Heart left ventricle (tissue), 16 donors: ENCODE measurements at places on chromosomes 6 and 20.

GRCh38 chr6:90107371-90107770 is 189.3 kb downstream of the BACH2 start:
- DNase-seq = no peak

- no peak for DNase-seq
Observed at GRCh38 chr6:167951781-167952511, 45.5 kb upstream of the KIF25 start.

DNA sequence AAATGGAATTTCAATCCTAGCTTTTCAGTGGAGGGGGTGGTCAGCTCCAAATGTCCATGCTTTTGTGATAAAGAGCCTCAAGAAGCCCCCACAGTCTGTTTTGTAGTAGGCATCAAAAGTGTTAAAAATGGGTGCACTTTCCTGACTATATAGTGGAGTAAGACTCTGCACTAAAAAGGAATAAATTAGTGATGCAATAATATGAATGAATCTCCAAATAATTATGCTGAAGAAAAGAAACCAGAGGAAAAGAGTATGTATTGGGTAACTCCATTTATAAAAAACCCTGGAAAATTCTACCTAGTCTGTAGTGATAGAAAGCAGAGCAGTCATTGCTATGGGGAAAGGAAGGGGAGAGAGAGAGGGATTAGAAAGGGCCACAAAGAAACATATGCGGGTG is 310.4 kb upstream of the SUPT3H start:
- DNase-seq = no peak

DNA sequence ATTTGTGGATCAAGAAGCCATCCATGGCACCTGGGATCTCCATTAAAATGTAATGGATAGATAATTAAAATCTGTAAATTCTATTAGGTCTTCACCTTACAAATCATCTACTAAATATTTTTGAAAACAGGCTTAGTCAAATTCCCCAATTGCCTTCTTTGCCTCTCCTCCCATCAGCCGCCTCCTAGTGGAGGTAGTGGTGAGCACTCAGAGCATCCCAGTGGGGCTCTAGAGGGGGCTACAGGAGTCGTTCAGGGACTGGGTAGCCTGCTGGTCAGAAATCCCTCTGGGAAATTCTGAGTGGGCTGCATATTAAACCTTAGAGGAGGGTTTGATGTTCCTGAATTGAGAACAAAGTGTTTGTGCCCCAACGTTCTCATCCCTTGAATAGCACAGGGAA is 20.8 kb upstream of the PAX1 start:
- no peak for DNase-seq

DNA sequence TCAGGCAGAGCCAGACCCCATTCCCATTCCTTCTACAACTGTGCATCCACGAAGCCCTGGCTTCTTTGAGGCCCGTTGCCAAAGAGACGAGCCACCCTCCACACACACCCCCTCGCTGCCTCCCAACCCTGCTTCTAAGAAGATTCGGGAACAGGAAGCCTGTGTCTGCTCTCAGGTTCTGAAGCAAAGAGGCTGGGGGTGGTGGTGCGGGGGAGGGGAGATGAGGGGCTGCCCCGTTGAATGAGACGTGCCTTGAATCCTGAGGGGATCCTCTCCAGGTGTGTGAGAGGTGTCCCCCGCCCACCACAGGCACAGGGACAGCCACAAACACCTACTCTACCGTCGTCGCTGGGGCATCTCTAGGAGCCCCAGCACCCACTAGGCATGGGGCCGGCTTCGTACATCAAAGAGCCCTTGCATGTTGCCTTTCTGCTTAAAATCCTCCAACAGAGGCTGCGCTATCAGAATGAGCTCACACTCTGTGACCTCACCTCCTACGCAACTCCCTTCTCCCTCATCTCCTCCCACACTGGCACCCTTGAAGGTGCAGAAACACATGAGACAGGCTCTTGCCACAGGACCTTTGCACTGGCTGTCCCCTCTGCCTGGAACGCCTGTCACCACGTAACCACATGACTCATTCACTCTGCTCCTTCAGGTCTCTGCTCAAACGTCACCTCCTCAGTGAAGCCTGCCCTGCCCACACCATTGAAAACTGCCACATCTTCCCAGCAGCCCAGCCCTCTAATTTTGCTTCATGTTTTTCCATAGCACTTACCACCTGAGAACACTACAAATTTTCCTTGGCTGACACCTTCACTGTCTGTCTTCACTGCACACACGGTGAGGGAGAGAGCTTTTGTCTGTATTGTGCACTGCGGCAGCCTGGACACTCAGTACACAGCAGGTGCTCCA is 58.5 kb downstream of the PREX1 start:
- no peak for DNase-seq

DNA sequence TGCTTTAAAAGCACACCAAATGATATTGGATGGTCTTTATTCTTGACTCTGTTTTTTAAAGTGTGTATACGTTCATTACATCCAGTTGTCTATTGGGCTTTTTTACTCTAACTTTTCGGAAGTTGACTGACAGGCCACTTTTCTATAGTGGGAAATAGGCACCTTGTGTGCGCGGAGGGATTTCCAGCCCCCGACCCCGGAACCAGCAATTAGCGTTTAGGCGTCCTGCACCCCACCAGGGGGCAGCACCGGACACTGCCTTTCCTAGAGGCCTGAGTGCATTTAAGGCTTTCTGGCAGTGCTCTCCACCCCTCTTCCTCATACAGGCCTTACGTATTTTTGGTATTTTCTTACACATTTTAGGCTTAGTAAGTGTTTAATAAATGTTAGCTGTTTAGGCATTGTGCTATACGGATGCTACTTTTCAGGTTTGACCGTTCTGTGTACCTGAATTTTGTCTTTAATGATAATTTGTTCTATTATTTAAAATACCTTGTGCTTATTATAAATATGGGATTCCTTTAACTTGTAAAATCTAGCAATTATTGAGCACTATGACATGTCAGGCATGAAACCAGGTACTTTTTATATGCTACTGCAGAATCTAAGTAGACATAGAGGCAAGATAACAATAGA is 231.8 kb downstream of the BCKDHB start:
- peak; percentile 67 for DNase-seq

- DNase-seq = no peak
Observed at GRCh38 chr20:8144282-8145245, 12.5 kb downstream of the PLCB1 start.

GRCh38 chr6:57113105-57113504 is 23.1 kb downstream of the ZNF451 start:
- no peak for DNase-seq

DNA sequence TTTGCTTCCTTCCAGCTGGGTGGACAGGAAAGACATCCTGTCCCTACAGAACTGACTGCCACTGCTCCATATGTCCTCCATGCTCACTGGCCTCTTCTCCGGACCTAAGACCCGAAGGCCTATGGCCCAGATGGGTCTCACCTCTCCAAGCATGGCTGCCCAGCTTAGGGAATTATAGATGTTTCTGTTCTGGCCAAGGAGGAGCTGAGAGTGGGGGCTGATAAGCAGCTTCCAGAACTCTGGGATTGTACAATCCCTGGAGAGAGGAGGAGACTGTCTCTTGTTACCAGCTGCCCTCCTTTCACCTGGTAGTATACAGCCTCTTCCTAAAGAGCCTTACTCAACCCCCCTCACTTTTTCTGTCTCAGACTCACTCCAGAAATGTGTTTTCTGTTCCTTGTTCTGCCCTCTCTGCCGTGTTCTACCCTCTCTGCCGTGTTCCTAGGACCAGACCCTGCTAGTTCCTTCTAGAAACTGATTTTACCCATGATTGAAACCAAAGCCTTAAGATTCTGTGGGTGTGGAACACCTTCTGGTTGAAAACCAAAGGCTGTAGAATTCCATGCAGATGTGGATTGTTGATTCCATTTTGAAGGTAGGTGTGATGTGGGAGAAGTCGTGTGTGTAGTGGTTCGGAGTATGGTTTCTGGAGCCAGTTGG is 28.7 kb downstream of the ANKS1A start:
- DNase-seq = no peak

GRCh38 chr6:132907914-132908313 is 93.5 kb downstream of the RPS12 start:
- no peak for DNase-seq

- no peak for DNase-seq
Observed at GRCh38 chr20:36549628-36549941, 8.3 kb downstream of the MYL9 start.

DNA sequence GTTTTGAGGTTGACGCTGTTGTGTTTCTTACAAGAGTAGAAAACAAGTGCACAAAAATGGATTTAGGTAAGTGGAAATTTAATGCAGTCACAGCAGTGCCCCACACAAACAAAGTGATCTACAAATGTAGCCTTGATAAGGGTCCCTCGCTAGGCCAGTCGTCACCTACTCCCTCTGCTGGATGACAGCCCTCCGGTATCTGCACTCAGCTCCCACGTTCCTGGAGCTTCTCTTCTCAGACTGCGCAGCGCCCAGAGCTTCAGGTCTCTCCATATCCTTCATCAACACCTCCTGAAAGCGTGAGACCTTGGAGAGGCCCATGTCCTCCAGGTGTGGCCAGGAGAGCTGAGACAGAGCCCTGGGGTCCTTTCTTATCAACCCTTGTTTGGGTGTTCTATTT is 58.3 kb upstream of the MAP3K4 start:
- DNase-seq = no peak

- peak; percentile 66 for DNase-seq
Observed at GRCh38 chr20:63787302-63787701, 43.8 kb downstream of the ZBTB46 start.

- DNase-seq = no peak
Observed at GRCh38 chr20:227439-228105, 514 bp downstream of the DEFB129 start.

DNA sequence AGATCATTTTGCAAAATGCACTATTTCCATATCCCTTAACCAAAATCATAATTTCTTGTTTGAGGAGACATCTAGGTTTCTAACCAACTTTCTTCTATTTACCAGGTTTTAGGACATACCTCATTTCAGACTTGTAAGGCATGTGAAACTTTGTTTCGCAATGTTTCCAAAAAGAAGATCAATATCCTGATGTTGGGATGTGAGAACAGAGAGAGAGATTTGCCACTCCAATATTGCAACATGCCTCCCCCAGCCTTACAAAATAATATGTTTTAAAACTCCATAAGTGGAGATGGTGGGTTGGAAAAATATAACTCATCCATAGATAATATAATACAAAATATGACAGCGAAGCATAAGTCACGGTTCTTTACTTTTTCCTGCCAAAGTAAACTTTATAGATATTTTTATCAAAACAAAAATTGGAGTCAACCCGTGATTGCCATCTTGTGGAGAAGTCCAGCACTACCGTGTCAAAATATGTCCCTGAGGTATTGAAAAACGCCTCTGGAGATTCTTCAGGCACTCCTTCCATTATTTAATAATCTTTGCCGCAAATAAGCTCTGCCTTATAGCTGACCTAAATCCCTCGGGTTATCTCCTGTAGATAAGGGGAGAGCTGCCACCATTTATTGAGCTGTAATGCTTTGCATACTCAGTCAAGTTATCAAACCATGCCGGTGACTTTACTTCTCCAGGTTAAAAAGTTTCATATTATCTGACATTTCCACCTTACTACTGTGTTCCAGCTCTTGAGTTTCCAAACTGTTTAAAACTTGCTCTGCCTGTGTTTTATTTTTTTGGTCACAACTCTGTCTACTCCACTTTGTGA is 534.2 kb downstream of the HACE1 start:
- no peak for DNase-seq

- DNase-seq = no peak
Observed at GRCh38 chr6:42482174-42482573, 30.4 kb upstream of the TRERF1 start.

DNA sequence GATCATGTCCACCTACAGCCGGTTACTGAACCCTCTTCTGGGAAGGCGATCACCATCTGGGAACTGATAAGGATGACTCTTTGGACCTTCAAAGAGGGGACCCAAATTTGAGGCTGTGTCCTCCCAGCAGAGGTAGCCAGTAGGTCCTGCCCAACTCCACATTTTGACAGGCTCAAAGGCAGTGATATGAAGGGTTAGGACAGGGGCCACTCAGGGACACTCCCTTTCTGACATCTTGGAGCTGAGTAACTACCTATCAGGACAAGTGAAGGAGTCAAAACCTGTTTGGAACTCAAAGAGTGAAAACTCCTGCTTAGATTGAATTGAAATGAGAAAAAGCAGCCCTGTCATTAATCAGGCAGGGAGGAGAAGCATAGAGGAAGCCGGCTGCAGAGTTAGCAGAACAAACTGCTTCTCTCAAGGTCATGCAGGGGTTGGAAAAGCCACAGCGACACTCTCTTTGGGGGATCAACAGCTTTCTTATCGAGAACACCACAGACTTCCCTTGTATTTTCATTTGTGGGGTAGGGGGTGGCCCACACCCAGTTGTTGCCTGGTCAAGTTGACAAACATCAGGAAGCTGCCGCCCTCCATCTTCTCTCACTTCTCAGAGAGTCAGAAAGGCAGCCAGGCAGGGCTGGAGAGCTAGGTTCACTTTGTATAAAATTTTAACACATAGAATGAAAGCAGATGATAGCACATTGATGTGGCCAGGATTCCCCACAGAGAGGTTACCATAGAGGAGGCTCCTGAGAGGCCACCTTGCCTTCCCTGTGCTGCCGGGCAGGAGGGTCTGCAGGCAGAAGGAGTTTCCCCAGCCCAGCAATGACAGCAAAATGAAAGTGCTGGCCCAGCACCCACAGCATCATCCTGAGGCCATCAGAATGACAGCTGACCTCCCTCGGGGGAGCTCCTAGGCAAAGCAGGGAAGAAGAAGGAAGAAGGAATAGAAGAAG is 47.6 kb downstream of the AGPAT4 start:
- DNase-seq = no peak

- no peak for DNase-seq
Observed at GRCh38 chr20:62347445-62347844, 19.7 kb downstream of the LAMA5 start.

DNA sequence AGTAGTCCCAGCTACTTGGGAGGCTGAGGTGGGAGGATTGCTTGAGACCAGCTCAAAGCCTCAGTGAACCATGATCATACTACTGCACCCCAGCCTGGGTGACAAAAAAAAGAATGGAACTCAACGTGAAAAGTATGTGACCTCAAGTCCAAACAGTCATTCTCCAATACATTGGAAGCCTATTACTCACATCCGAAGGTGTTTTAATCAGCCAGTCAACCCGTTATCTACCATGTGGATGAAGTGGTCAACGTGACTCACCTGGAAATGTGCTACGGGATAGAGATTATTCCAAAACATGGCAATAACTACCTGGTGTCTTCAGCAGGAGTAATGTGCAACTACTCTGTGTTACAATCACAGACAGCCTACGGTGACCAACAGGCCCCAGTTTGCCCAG is 85.8 kb upstream of the TOP1 start:
- no peak for DNase-seq

DNA sequence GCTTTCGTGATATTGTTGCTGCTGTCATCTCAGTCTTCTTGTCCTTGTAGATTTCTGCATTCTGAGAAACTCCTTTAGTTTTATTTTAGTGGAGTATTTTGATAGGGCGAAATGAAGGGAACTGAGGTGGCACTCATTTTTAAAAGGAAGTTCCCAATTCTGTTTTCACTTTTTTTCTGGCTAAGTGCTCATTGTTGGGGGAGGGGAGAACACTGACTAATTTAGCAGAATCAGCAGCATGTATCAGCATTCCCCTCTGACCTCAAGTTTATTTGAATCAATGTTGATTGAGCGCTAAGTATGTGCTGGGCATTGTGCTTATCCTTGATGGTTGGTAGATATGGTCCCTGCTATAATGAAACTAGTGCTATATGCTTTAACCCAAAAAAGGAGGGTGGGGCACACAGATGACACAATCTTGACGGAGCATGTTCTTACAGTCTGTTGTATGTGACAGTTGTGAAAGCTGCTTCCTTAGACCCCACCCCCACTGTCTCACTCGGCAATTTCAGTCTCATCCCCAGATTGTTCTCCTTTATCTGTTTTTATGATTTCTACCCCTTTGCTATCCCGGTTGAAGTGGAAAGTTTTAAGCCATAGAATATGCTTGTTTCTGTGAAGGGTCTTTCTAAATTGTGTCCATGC is 262.4 kb downstream of the SOX4 start:
- DNase-seq = no peak
